Lower leg skin (tissue), 4 donors: ENCODE measurements at places on chromosomes 11 and 22. TPM values are rescaled to one million over a fixed set of nuclear protein-coding genes. Genes with fewer than 3 reads are reported as not detected.

The GPR152 gene
- total RNA-seq: not detected

The CRYBB2 gene
- total RNA-seq: not detected

The OR10A2 gene
- not detected for total RNA-seq

DNA sequence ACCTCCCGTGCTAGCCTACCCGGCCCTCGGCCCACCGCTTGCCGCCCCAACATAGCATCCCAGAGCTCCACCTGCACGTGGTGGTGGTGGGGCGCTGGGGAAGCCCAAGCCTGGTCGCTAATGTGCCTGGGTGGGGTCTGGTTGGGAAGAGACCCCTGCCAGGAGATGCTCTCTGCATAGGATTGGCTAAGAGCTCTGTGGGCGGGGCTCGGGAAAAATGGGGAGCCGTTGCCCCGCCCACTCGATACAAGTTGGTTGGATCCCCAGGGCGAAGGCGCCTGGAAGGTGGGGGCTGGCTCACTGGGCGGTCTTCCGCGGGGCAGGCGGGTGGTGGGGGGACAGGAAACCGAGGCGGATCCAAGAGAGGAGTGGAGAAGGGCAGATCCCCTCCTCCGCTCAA is 7.6 kb downstream of the LRRC10B start:
- no peak for DNase-seq

GRCh38 chr22:49321477-49322055 is 506.1 kb downstream of the BRD1 start:
- DNase-seq: peak; percentile 7

GRCh38 chr22:45504373-45505341 is 2.0 kb downstream of the FBLN1 start:
- peak; percentile 16 for DNase-seq

GRCh38 chr11:14894657-14895598 is 2.9 kb upstream of the CYP2R1 start:
- DNase-seq: peak; percentile 60
